Epithelial cell of umbilical artery (primary cell): ENCODE measurements at places on chromosomes 6 and 20. TPM values are rescaled to one million over a fixed set of nuclear protein-coding genes. Genes with fewer than 3 reads are reported as not detected.

Gene IL22RA2
- not detected in 2 replicates for total RNA-seq

Gene SPTLC3
- under 0.01 and 2.9 TPM in 2 replicates for total RNA-seq

Gene CPNE5
- total RNA-seq, result 4.6 and 5.8 TPM in 2 replicates

Gene WFDC12
- total RNA-seq, result not detected in 2 replicates

Gene TFAP2A
- total RNA-seq, result 0.15 and 0.32 TPM in 2 replicates

Gene MYB
- under 0.01 TPM in 1 of 2 replicates, not detected in the other for total RNA-seq

Gene ARHGAP40
- total RNA-seq, result under 0.01 TPM in 1 of 2 replicates, not detected in the other

Gene SRSF12
- under 0.01 TPM in 1 of 2 replicates, not detected in the other for total RNA-seq

Gene PTCRA
- not detected in 2 replicates for total RNA-seq

Gene KHDC1L
- total RNA-seq, result not detected in 2 replicates
